ENCODE measurements at places on chromosomes 1 and 21.

GRCh38 chr1:39789571-39790110 is 976 bp upstream of the BMP8B start:
- DNase-seq: no peak

- peak; percentile 56 for DNase-seq
These were observed 744 bp upstream of the DDX20 start for GRCh38 chr1:111754984-111755330.

- no peak for DNase-seq
These were observed 70.9 kb upstream of the NBPF4 start for GRCh38 chr1:108314815-108315214.

GRCh38 chr1:209190591-209191261 is 392.8 kb upstream of the CAMK1G start:
- DNase-seq: peak; percentile 82

GRCh38 chr1:32702599-32703478 is at the start of gene SYNC:
SYNC (minus strand) TSS chr1:32702770; CDS start chr1:32702660, 110 bp downstream.
- no peak for DNase-seq

DNA sequence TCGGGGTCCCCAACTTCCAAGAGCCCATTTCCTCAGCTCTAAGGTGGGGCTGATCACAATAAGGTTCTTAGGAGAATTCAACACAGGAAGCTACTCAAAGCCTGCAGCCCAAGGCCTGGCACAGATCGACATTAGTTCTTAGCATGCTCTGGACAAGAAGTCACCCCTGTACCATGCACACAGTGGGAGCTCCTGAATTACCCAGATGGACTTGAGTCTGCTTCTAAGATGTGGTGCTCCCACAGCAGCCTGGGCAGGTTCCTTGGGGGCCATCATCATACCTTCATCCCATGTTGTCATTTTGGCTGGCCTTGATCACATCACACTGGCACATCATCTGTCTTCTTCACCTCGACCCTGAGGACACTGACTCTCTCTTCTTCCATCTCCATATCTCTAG is 153.3 kb upstream of the VAMP3 start:
- no peak for DNase-seq

DNA sequence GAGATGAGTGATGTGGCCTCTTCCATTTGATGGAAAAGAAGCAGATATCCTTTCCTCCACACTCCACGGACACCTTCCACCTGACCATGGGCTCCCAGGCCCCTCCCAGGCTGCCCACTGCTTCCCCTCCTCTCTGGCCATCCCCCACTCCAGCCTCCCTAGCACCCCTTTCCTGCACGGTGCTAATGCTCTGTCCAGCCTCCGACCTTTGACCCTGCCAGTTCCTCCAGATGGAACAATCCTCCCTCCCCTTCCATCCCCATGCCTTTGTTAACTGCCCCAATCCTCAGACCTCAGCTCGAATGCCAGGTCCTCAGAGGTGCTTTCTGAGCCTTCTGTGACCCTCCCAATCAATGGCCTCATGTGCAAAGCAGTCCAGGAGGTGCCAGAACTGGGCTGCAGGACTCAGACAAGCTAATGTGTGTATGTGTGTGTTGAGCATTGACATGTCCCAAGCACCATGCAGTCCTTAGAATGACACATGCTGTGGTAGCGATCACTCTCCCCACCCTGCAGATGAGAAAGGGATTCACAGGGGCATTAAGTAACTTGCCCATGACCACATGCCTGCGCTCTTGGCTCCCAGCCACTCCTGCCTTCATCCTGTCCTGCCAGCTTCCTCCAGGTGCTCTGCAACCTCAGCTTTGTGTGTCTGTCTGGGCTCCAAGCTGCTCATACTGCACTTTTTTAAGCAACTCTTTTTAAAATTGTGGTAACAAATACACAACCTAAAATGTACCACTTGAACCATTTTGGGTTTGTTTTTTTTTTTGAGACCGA is 63.5 kb upstream of the EDN2 start:
- no peak for DNase-seq

- DNase-seq: no peak
These were observed 9.3 kb upstream of the ST6GALNAC3 start for GRCh38 chr1:76065270-76065669.

DNA sequence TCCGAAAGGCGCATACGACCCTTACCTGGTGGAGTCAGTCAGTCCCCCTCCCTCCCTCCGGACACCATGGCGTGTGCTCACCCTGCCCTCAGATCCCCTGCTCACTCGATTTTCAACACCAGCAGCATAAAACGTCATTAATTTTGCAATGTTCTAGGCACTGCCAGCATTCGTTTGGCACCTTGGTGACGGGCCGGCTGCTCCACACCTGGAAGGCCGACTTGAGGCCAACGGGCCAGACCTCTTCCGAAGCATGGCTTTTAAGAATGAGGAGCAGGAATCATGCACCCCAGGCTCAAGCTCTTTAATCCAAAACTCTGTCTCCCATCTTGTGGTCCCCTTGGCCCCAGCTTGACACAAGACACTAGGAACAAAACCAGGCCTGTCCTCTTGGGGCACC is 33.1 kb downstream of the NPHP4 start:
- no peak for DNase-seq

DNA sequence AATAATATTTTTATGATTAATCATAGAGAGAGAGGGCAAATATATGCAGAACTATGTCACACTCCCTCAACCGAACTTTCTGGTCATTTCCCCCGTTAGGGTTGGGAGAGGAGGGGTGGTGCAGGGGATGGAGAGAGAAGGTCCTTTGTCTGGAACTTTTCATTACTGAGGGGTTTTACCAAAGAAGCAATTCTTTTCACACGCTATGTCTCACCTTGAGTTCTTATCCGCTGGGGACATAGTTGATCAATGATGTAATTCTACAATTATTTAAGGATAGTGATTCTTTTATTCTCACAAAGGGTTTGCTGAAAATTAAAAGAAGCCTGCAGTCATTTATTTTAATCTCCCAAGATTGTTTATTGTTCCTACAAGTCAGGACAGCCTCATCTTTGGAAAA is 98.3 kb upstream of the RUNX1 start:
- DNase-seq: no peak

DNA sequence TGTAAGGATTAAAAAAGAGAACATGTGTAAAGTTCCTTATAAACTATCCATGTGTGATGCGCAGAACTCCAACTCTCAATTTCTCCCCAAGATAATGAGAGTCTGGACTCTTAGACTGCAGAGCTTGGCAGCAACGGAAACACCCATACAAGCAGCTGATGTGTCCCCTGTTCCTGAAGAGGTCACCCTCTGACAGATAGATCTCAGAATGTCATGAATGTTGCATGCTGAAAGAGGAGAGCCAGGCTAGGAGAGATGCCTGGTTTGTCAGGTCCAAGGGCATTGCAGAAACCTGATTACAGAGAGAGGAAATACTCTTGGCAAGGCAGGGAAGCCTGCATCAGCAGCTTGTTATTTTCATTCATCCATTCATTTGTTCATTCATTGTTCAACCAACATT is 24.2 kb downstream of the MTARC1 start:
- DNase-seq: no peak

- no peak for DNase-seq
These were observed 71.7 kb downstream of the TRIM11 start for GRCh38 chr1:228334954-228335353.

GRCh38 chr1:84668185-84668584 is 22.1 kb downstream of the SSX2IP start:
- peak; percentile 4 for DNase-seq

GRCh38 chr1:55012661-55013060 is 13.9 kb downstream of the BSND start:
- DNase-seq: no peak

DNA sequence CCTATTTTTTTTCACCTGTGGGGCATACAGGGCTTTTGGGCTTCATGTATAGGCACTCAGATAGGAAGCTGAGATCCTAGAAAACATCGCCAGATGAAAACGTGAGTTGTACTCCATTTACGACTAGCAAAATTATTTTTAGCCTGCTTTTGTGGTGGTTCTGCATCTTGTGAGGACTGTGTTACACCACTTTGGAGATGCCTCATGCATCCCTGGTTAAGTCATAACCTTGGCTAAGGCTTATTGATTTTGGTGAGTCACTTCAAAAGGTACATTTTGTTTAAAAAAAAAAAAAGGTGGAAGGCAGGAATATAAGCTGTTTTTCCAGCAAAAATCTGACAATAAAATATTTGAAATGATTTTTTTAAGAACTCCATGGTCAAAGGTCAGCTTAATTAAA is 101.8 kb upstream of the OLFM3 start:
- no peak for DNase-seq

DNA sequence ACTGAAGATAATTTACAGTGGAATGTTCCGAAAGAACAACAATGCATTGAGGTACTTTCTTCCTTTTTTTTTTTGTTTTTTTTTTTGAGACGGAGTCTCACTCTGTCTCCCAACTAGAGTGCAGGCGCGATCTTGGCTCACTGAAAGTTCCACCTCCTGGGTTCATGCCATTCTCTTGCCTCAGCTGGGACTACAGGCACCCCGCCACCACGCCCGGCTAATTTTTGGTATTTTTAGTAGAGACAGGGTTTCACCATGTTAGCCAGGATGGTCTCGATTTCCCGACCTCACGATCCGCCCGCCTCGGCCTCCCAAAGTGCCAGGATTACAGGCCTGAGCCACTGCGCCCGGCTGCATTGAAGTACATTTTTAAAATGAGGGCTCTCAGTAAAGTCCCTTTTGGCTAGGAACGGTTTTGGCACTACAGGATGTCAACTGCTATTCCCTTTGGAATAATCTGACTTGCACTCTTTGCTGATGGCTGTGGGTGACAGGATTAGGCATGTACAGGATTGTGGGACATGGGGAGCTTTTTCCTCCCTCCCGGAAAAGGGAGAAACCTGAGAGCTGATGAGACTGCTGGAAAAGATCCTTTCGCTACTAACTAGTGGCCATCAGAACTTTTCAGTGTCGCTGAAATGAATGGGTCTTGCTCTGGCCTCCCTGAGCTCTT is 56.9 kb upstream of the EDEM3 start:
- no peak for DNase-seq

DNA sequence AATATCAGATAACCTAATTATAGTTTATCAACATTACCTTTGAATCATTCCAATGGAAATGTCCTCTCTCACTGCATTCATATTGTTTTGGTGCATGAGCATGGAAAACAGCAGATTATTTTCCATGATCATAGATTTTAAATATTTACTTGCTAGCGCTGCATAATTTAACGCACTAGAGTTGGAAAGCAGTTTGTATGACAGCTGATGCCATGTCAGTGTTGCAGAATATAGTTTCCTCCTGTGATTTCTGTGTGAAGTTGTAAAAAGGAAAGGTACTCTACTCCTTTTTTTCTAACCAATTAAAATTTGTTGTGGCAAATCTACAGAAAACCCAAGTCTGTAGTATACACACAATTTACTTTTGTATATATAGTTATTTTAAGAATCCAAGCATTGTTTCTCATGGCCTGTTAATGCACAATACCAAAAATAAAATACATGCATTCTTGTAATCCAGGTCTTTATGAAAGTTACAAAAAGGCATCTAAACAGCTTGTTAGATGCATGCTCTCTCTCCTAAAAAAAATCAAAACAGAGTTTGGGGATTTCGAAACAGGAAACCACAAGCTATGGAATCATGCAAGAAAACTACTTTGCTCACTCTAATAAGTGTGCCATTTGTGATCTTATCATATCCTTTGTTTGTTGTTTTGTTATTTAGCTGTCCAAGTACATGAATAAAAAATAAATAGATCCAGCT is 1.9 kb upstream of the ATG4C start:
- DNase-seq: peak; percentile 34

- DNase-seq: no peak
These were observed 472.6 kb upstream of the DEPDC1 start for GRCh38 chr1:68969441-68969840.

Data from lung microvascular endothelial cell (primary cell).